CD4-positive, alpha-beta T cell treated with Interferon gamma for 1 hour (primary cell): ENCODE measurements at places on chromosomes 3 and 15.

DNA sequence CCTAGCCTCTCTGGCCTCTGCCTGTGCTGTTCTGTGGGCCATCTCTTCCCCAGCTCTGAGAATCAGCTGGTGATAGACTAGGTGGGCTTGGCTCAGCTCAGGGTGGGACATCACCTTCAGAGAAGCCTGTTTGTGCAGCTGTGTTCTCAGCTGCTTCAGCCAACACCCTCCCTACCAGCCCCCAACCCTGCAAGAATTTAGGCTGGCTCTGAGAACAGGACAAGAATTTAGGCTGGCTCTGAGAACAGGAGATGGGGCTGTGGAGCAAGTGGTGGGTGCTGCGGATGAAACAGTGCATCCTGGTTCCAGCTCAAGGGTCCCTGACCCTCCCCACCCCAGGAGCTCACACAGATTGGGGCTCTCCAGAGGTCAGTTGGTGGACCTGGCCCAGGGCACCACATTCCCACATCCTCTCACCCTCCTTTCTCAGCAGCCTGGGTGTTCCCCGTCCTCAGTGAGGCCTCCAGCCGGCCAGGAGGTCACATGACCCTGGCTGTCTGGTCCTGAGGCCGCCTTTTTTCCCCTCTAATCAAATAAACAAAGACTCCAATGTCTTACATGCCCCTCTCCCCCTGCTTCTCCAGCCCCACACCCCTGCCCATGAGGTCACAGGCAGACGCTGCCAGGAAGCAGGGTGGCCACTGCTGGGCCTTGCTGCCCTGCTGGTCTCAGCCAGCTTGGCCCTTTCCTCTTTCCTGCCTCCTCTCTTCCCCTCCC is 14.9 kb downstream of the PLEKHO2 start:
- no peak for DNase-seq

GRCh38 chr3:111314181-111314873 is 227.7 kb upstream of the CD96 start:
- DNase-seq, result no peak

DNA sequence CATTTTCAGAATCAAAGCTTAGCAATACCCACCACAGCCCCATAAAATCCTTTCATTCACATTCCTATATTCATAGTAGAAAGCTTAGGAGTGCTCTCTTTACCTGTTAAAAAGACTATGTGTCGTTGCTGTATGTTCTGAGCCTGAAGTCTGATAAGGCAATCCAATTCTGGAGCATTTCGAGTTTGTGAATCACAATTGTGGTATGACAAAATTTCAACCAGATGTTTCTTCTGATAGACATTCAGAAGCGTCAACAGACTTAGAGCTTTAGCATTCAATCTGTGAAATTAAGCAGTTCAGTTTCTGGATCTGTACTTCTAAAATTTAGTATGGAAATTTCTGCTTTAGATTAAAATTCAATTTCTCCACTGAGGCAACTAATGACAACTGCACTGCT is 58.3 kb downstream of the TASOR start:
- no peak for DNase-seq

DNA sequence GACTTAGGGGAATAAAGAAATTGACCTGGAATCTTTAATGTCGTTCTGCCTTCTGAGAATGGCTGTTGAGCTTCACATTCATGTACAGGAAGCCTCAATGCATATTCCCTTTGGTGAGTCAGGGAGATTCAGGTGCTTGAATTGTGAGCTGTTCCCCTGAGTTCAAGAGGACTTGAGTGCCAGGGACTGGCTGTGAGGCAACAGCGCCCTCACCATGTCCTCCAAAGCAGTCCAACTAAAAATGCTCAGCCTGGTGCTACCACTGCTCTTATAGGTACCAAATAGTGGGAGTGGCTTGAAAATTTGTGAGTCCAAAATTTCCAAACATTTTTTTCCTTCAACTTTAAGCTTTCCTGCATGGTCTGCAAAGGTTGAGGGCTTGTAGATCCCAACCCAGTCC is 54.1 kb downstream of the LEO1 start:
- DNase-seq, result no peak

DNA sequence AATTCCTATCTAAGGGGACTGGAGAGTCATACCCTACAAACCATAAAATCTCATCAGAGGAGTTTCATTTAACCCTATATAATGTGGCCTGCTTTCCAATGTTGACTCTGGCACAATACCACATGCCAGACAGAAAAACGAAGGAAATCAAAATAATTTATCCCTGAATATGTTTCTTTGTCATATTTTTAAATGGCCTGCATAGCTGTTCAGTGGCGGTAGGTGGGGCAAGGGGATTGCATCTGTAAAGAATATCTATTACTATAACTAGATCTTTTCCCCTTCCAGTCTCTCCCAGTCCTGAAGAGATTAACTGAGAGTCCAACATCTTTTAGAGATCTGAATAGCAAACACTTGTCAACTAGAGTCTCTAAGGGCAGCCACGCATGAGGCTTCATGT is 278.1 kb upstream of the CTNNB1 start:
- DNase-seq, result no peak

- no peak for DNase-seq
Observed at GRCh38 chr3:38142959-38143358, 4.5 kb downstream of the MYD88 start.

DNA sequence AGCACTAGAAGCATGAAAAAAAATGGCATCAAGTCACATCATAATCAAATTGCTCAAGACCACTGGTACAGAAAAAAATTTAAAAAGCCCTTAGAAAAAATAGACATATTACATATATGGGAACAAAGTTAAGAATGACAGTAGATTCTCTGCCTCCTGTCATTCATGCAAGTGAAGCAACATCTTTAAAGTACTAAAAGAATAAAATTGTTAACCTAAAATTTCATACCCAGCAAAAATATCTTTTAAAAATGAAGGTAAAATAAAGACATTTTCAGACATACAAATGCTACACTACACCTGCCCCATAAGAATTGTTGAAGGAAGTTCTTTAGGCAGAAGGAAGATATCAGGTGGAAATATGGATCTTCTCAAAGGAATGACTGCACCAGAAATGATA is 55.9 kb downstream of the THSD4 start:
- DNase-seq, result no peak

- no peak for DNase-seq
Observed at GRCh38 chr3:177196456-177197040, 734 bp downstream of the TBL1XR1 start.

DNA sequence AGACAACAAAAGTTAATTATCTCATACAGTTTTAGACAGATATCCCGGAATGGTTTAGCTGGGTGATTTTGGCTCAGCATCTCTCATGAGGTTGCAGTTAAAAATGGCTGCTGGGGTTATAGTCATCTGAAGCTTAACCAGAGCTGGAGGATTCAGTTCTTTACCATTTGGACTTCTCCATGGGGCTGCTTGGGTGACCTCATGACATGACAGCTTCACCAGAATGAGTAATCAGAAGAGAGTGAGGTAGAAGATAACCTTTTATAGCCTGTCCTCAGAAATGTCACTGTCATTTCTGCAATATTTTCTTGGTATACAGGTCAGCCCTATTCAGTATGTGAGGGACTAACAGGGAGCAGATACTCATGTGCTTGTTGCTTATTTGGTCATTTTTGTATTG is 30.9 kb downstream of the TFG start:
- DNase-seq, result no peak

DNA sequence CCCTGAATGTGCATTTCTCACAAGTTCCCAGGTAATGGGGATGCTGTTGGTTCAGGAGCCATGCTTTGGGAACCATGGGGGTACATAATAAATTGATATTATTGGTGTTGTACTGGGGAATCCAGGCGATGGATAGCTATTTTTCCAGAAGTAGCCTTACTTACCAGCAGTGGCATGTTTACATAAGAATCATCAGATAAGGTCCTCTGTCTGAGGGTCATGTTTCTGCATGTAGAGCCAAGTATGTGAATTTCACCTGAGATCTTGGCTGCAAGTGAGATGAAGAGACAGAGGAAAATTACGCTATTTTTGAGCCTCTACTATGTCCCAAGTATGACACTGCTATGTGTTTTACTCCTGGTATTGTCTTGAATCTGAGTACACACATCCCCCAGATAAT is 26.3 kb downstream of the GPD1L start:
- DNase-seq, result no peak

- no peak for DNase-seq
Observed at GRCh38 chr3:21509731-21510470, 241.1 kb downstream of the ZNF385D start.

- no peak for DNase-seq
Observed at GRCh38 chr3:160665784-160666526, 11.0 kb upstream of the ARL14 start.

GRCh38 chr3:177110895-177111294 is 86.4 kb downstream of the TBL1XR1 start:
- no peak for DNase-seq

GRCh38 chr3:105956306-105956705 is 87.5 kb upstream of the CBLB start:
- no peak for DNase-seq

DNA sequence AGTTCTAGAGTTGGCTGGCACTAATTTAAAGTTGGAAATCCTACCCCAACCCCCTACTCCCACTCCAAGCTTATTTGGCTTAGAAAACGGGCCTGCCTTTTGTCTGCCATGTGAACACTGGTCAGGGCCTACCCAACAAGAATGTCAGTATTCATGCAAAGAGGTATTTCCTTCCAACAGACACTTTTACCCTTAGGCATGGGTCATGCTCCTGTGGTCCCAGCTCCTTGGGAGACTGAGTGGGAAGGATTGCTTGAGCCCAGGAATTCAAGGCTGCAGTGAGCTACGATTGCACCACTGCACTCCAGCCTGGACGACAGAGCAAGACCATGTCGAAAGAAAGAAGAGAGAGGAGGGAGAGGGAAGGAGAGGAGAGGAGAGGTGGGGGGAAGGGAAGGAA is 137.5 kb upstream of the LRTM1 start:
- DNase-seq, result no peak

DNA sequence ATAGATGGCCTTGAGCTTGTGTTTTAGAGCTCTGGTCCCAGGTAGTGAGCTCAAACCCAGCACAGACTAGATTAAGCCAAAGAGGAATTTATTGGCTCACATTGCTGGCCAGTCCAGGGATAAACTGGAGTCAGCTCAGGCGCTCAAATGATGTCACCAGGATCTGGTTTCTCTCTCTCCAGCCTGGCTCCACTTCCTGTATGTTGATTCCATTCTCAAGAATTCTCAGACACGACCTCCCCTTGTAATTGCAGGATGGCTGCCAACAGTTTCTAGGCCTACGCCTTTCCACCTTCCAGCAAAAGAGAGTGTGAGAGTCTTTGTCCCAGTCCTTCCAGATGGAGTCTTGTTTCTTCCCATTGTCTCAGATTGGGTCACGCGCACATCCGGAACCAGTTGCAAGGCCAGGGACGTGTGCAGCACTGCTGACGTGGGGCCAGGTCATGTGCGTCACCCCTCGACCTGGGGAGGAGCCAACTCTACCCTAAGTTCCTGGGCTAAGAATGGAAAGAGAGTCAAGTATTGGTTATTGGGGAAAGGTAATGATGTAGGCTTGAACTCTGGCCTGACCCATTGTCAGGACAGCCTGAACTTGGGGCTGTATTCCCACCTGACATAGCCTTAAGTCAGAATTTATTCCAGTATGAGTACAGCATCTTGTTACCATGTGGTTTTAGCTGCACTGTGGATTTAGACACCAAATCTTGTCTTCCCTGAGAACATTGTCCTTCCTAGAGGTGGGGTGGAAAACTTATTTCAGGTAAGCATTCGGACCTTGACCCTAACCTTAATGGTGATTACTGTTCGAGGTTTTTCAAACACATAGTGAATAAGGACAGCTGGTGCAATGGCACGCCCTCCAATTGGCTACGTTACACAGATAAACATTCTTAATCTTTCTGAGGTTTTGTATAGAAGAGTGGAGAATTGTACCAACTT is 31.6 kb downstream of the CACNA1D start:
- DNase-seq, result no peak

DNA sequence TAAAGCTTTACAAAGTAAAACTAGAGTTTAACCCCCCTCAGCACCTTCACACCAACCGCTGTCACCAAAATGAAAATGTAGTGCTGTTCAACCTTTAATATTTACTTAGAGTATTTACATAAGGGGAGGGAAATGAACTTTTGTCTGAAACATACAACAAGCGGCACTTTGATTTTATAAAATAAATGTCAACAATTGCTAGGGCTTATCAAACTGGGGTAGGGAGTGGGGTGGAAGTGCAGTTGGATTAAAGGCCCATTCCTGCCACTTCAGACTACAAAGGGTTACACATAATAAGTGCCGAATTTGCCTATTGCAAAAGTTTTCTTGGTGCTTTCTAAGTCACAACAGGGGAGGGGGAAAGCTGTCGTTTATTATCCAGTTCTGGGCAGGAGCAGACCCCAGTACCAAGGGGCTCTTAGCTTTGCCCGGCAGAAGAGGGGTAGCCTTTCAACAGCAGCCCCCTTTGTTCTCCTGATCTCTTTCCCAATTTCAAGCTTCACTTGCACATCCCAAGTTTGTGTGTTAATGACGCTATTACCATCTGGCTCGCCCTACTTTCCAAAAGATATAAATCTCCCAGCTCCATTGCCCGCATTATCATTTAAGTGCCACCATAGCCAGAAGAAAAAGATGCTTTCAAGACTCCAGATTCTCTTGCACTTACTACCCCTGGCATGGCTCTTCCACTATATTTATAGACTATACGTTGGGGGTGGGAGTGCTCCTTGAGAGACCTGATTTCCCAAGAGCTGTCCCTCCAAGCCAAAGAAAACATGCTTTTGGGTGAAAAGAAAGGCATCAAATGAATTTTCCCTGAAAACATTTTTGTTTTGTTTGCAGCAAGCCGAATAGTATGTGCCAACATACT is 17.0 kb downstream of the SOX2 start:
- no peak for DNase-seq

DNA sequence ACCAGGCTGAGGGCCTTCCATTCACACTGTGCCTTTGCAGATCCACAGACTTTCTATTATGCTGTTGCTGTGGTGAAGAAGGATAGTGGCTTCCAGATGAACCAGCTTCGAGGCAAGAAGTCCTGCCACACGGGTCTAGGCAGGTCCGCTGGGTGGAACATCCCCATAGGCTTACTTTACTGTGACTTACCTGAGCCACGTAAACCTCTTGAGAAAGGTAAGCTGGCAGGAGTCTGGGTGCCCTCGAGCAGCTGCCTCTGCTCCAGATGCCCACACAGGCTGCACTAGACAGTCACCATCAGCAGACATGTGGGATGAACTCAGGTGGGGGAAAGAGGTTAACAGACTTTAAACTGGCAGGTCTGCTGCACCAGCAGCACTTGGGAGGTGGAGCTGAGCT is 8.3 kb downstream of the TF start:
- no peak for DNase-seq

DNA sequence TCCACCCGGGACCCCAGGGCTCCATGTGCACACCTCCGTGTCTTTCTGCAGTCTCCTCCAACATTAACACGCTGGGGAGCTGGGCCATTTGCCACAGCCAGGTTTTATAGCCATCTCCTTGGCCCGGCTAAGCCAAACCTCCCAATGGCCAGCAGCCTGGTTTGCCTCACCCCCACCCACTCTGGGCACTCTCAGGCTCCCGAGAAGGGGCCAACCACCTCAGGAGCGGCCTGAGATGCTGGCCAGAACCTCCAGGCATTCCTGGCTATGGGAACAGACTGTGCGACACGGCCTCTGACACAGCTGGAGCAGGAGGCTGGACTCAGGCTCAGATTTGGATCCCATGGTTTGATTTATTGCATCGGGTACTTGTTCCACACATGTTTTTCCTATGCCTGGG is 289.7 kb downstream of the RPLP1 start:
- no peak for DNase-seq

- peak; percentile 23 for DNase-seq
Observed at GRCh38 chr3:98563661-98564281, 29.6 kb downstream of the CPOX start.
